Activated CD8-positive, alpha-beta memory T cell treated with anti-CD3 and anti-CD28 coated beads, Interleukin-2, amount 50 U/mL, for 48 hours (primary cell): ENCODE measurements at places on chromosomes 5 and 9.

DNA sequence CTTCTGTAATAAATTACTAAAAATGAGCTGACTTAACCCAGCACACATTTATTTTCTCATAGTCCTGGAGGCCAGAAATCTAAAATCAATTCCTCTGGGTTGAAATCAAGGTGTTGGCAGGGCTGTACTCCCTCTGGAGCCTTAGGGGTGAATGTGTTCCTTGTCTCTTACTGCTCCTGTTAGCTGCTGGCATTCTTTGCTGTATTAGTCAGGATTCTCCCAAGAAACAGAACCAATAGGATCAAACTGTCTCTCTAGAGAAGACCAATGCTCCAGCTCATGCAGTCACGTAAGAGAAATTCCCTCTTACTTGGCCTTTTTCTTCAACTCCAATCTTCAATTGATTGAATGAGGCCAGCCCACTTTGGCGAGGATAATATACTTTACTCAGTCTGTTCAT lies 15.3 kb upstream of the CD180 start:
- DNase-seq = no peak

- DNase-seq = no peak
These were observed 26.7 kb upstream of the XPA start for GRCh38 chr9:97723819-97724218.

DNA sequence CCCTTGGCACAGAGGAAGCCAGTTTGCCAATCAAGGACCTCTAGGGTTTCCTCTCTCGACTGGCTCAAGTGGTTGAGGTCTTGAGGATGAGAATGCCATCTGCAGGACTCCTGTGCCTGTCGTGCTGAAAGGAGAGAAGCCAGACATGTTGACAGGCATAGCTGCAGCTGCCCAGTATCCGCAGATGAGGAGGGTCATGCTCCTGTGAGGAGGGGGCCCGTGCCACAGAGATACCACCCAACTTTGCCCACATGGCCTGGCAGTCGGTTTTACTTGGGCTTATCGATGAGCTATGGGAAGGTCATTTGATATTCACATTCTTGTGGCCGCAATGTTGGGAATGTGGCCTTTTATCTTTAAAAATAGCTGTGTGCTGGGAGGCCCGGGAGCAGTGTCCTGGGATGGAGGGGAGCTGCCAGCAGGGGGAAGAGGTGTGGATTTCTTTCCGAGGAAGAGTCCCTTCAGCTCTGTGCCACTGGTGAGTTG lies 17.4 kb downstream of the FRMPD1 start:
- DNase-seq = no peak

DNA sequence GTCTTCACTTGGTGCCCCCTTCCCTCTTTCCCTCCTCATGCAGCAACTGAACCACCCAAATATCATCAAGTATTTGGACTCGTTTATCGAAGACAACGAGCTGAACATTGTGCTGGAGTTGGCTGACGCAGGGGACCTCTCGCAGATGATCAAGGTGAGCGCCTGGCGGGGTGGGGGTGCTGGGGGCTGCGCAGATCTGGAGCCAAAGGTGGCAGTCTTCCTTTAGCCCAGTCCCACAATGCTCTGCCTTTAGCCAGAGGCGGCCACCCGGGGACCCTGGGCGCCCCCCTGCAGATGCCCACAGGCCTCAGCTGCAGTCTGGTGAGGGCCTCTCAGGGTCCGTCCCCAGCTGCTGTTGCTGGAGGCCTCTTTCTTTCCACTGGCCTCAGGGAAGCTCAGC lies 63.7 kb downstream of the NEK6 start:
- no peak for DNase-seq

DNA sequence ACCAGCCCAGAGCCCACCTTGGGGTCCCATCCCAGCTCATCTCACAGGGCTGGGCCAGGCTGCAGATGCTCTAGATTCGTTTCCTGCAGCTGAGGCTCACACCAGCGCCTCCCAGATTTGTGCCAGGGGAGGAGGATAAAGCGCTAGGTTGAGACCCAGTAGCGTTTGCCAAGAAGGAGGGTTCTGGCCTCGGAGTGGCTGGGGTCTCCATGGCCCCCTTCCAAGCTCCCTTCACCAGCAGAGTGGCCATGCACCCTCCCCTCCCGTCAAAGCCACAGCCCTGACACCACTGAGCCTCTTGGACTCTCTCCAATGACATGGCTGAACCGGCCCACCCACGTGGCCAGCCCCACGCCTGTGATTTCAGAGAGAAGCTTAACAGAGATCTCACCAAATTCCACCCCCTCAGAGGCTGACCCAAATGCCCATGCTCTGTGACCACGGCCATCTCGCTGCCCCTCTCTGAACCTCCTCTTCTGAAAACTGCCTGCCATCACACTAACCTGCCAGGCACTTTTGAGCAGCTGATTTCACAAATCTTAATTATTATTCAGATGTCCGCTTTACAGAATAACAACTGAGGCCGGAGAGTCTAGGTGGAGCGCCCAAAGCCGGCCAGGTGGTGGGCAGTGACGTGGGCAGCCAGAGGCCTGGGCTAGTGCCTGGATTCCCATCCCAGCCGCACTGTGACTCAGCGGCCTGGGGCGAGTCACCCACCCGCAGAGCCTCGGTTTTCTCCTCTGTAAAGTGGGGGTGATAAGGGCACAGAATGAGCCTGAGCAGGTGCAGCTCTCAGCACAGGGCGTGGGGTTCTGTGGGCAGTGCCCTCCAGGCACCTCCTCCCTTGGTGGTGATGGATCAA lies 155.7 kb downstream of the C9orf50 start:
- no peak for DNase-seq

GRCh38 chr9:27227192-27227591 lies 69.8 kb downstream of the EQTN start:
- DNase-seq = no peak

DNA sequence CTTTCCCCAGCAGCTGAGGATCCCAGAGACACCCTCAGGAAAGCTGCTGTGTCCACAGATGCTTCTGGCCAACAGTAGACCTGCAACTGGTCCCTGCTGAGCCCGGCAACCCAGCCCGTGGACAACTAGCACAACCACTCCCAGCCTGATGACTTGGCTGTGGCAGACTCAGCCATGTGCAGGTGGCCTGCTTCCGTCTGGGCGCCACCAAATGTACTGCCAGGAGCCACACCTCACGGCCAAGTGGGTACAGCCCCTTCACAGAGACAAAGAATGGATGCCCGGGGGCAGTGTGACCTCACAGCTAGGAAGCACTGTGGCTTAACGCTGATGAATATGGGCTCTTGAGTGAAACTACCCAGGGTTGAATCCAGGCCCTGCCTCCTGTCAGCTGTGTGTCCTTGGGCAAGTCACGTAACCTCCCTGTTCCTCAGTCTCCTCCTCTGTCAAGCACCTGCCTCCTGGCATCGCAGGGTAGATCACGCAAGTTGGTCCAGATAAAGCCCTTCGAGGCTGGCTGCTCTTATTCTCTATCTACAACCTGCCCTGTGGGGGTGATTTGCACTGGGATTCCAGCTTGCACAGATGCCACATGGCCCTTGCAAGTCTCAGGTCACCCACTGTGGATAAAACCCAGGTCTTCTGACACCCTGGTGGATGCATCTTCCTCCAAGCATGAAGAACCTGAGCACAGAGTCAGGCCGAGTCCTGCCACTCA lies 225.0 kb downstream of the PBX3 start:
- no peak for DNase-seq

DNA sequence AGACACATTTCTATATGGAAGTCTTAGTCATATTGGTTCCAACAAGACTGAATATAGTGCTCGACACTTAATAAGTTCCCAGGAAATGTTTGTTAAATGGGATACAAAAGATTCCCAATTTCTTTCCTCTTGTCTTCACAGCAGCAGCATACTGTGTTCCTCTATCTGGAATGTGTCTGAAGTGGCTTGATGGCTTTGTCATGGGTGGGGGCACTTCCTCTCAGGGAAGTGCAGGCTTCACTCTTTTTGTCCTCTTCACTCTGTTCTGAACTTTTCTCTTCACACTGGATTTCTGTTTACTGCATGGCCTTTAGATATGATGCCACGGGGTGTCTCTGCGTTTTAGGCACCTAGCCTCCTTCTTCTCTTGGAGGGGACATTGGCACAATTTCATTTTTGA lies 127.7 kb upstream of the C9orf72 start:
- no peak for DNase-seq

DNA sequence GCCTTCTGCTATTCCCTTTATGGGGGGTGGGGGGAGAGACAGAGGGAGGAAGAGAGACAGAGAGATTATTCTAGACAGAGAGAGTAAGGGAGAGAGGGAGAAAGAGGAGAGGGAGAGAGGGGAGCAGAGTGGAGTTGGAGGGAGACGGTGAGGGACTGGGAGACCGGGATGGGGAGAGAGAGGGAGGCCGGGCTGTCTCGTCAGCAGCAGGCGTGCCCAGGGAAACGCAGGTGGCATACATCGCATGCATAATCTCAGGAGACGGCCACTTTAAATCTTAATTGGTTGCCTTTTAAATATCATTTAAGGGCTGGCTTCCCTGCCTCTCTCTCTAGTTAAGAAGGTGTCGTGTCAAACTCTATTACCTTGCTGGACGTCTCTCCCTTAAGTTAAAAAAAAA lies 8.4 kb downstream of the IRX4 start:
- no peak for DNase-seq

- no peak for DNase-seq
These were observed 121.4 kb downstream of the NFIB start for GRCh38 chr9:14192556-14192955.

DNA sequence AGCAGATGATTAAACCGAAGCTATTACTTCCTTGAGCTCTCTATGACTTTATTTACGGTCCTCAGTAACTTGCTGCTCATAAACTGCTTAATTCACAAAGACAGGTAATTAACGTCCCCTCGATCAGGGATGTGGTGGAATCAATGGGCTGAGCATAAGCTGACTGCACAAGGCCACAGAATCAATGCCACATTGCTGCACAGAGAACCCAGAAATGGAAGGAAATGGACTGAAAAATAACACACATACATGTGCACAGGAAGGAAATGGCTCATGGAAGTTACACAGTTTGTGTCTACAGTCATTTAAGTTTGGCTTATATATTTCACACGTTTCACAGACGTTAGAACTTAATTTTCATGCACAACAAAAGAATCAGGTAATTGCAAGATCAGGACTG lies 118.3 kb upstream of the KLF9 start:
- DNase-seq = no peak

DNA sequence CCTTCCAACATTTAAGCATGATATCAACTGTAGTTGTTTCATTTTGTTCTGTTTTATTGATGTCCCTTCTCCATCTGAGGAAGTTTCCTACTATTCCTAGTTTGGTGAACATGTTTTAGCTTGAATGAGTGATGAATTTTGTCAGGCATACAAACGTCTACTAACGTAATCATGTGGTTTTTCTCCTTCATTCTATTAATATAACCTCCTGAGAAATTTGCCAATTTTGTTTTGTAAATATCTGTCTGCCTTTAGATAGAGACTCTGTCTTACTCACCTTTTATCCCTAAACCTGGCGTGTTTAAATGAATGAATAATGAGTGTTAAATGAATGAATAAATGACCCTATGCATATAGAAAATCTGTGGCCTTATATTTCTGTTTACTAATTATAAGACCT lies 26.5 kb upstream of the NREP start:
- no peak for DNase-seq

- DNase-seq = no peak
These were observed 21.9 kb downstream of the ZNF608 start for GRCh38 chr5:124724357-124725039.

DNA sequence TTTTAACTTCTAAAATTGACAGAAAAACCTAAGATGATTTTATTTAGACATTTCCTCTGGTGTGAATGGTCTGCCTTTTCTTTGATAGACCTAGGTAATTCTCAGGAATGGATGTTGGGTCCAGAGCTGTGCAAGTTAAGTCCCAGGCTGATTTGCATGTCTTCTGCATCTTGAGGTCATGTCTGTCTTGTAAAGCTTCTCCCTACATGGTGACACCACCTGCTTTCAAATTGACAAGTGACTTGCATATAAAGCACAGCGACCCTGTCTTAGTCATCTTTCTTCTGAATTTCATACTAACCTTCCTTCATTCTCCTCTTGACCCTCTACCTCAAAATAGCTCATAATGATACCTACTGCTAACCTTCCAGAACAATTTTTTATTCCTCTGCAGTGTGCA lies 29.2 kb downstream of the OSTF1 start:
- no peak for DNase-seq

GRCh38 chr5:140868721-140869554 lies at the start of gene PCDHA11:
Gene PCDHA11, plus strand, starts transcription at chr5:140868957. Its CDS starts 147 bp downstream, at chr5:140869104.
- DNase-seq = no peak

- DNase-seq = no peak
These were observed 1.2 kb downstream of the EFCAB9 start for GRCh38 chr5:172194985-172195774.

- no peak for DNase-seq
These were observed 913.2 kb upstream of the TYRP1 start for GRCh38 chr9:11779971-11780370.

DNA sequence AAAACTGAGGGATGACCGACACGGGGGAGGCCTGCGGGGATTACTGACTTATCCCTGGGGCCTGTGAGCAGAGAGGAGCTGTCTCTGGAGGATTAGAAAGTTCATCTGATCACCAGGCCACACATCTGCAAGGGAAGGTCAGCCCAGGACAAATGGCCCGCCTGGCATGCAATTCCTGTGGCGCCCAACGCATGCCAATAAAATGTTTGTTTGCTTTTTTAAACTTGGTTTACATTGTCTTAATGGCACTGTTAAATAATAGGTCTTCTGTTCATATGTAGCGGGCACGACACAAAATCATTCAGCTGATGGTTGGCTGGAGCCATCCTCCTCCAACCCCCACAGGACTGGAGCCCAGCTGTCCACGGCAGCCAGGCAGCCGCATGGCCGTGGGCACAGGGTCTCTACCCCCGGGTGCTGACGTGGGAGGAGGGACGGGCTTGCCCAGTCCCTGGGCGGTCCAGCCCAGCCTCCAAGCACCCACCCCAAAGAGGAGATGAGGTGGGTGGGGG lies 41.0 kb upstream of the SLC12A7 start:
- DNase-seq = no peak

DNA sequence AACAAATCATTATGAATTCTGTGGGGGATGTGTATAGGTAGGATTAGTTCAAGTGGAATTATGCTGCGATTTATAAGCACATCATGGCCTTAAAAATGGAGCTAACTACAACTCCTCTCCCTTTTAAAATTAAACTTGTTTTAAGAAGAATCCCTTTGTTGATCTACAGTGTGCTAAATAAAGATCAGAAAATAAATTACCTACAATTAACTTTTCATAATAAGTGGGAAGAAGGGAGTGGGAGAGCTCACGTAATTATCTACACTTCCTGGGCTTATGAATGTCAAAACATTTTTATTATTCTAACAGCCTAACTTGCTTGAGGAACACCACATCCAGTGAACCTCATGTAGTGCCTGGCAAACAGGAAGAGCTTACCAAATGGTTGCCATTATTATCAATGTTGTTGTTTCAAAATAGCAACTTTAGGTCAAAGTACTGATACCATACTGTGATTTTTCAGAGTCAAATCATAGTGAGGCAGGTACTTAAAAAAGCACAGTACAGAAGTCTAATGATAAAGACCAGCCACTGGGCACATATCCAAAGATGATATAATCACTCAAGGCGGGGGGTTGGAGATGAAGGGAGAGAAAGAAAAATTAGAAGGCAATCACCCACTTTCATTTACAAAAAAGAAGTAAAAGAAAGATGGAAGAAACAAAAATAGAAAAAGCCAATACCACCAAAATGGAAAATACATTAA lies 174.0 kb downstream of the RAPGEF6 start:
- no peak for DNase-seq

GRCh38 chr5:39360471-39361111 lies 3.7 kb downstream of the C9 start:
- DNase-seq = no peak
